ENCODE measurements at places on chromosomes 2 and 18.

- DNase-seq, result no peak
These were observed 13.5 kb upstream of the GPR39 start for GRCh38 chr2:132403146-132403545.

DNA sequence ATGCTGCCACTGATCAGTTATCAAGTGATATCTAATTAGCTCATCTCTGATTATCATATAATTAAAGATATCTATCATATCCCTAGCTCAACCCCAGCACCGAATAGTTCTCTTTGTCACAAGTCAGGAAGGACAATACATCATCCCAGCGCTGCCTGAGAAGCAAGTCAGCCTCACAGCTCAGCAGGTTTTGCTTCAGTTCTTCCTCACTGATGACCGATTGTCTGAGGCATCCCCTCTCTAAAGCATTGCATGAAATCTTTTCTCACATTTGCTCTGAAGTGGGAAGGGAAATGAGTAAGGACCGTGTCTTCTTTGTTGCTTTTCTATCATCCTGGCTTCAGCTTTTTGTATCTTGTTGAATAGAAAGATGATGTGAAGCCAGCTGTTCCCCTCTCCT, 247.9 kb downstream of the CMPK2 start:
- no peak for DNase-seq

- DNase-seq, result no peak
These were observed 133.2 kb downstream of the NAPG start for GRCh38 chr18:10659000-10659399.

GRCh38 chr2:7025082-7025481, 107.9 kb downstream of the RNF144A start:
- DNase-seq, result no peak

DNA sequence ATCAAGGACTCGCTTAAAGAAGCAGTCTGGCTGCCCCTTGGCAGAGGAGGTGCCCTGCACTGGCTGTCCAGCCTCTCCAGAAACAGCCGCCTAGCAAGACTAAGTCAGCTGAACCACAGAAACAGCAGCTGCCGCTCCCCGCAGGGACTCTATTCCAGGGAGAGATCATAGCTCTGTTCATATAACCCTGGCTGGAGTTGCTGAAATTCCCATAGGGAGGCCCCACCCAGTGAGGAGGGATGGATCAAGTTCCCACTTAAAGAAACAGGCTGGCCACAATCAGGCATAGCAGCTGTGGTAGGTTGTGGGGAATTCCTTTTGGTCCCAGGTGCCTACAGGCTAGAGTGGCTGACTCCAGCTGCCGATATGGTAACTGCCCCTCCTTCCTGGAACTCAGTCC, 74.2 kb upstream of the MC4R start:
- DNase-seq, result no peak

GRCh38 chr2:201357221-201357620, at the start of gene FLACC1:
Gene FLACC1, minus strand, starts transcription at chr2:201357345. Its CDS starts 5,941 bp downstream, at chr2:201351404.
- no peak for DNase-seq

- no peak for DNase-seq
These were observed 12.8 kb upstream of the ARL5A start for GRCh38 chr2:151841047-151841424.

DNA sequence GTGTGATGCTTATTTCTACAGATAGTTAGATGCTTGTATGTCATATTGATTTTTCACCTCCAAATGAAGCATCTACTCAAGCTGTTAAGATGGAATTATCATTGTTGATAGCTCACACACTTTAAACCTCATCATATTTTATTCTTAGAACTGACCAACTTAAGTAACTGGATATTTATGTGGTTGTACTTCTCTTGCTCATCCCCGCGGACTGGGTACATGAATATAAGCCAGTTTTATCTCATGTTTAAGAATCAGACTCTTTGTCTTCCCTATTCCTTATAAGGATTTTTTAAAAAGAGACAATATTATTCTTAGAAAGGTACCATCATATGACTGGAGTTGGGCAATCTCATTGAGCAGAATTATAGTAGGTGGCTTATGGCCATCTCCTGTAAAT, 358.7 kb downstream of the DSC3 start:
- no peak for DNase-seq

GRCh38 chr2:83516503-83516902, 942.6 kb downstream of the SUCLG1 start:
- DNase-seq, result no peak

- no peak for DNase-seq
These were observed 557 bp upstream of the GREB1L start for GRCh38 chr18:21241301-21242048.

DNA sequence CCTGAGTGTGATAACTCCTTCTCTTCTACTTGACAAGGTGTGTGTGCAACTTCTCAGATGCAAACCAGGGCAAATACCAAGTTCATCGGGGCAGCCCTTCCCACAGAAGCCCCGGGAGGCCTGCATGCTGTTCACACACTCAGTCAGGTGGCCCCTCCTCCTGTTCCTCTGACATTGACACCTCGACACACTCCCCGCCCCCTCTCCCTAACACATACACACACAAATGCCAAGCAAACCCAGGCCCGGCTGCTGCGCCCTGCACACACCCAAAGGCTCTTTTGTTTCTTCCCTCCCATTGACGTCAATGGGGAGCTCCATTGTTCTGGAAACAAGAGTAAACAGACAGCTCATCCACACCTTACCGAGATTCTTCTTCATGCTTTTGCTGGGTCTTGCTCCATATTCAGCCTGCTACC, 1.7 kb upstream of the PER2 start:
- DNase-seq, result no peak

DNA sequence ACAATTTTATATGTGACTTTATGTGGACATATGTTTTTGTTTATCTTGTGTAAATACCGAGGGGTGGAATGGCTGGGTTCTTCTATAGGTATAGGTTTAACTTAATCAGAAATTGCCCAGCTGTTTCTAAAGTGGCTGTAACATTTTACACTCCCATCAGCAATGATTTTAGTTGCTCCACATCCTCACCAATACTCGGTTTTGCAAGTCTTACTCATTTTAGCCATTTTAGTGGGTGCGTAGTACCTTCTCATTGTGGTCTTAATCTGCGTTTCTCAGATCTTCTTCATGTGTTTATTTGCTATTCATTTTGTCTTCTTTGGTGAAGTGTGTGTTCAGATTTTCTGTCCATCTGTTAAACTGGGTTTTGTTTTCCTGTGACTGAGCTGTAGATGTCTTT, 95.4 kb upstream of the BCL2L11 start:
- DNase-seq, result no peak

GRCh38 chr2:128003463-128003862, 24.4 kb downstream of the SAP130 start:
- no peak for DNase-seq

- DNase-seq, result no peak
These were observed 148.8 kb upstream of the ZNF236 start for GRCh38 chr18:76673281-76674185.

GRCh38 chr2:62042944-62043343, 137.5 kb downstream of the COMMD1 start:
- DNase-seq, result no peak

DNA sequence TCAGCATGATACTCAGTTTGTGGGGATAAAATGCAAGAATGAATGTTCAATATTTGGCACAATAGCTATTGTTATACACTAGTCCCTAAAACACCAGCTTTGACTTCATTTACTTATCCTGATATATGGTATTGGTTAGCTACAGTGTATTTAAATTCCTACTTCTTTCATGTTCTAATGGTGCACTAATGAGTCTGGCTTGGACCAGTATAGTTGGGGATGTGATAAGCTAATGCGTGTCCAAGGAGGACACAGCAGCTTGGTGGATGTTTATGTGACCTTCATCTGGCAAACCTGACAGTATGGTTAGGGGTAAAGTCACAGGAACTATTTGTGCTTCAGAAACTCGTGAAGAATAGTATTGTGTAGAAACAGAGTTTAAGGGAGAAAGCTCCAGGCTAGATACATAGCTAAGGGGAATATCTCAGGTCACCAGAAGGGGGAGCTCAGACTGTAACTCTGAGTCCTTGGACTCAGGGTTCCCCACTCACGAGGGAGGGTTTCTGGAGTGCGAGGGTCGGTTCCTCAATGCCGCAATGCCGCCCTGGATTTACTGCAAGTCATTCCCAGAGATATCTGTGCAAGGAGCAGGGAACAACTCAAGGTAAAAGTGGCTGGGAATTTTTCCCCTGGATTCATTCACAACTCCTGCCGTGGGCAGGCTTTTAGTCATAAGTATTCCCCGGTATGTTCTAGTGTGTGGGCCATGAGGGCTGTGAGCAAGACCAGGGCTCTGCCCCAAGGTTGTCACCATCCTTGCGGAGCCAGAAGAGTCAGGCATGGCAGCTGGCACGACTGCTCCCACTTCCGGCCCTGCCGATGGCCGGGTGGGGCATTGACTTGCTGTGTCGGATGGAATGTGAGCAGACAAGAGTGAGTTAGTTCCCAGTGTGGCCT, 14.5 kb downstream of the IL1R2 start:
- no peak for DNase-seq

DNA sequence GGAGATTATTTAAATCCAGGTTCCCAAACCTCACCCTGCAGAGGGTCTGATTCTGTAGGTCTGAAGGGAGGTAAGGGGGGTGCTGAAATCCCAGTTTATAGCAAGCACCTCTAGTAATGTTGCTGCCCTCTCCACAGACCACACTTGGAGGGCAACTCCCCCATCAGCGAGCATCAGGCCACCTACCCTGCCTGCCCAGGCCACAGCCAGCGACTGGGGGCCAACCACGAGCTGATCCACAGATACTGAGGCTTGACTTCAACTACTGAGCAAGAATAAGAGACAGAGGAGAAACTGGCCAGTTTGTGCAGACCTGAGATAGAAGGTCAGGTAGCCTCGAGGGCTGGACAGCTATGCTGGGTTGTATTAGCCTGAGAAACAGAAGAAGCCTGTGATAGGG, 36.3 kb upstream of the LBH start:
- DNase-seq, result no peak

DNA sequence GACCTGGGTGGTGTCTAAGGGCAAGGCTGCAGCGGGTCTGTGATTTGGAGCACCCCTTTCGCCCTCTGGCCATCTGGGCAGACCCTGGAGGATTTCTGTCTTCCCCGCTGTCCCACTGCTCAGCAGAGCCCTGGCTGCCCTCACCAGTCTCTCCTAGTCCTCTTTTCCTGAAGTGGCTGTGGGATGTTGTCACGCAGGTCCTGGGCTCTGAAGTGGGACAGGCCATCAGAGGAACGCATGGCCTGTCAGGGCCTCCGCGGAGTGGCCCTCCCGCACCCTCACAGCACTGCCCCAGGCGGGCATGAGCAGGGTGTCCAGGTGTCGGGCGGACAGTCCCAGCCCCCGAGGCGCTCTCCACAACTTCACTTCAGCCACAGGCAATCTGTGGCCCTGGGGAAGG, 1.1 kb upstream of the TMEM185B start:
- no peak for DNase-seq

- no peak for DNase-seq
These were observed 416.1 kb downstream of the ZNF521 start for GRCh38 chr18:24935896-24936295.

GRCh38 chr2:148674063-148675020, 29.8 kb downstream of the EPC2 start:
- no peak for DNase-seq

- no peak for DNase-seq
These were observed 99.0 kb downstream of the MGAT5 start for GRCh38 chr2:134352844-134353243.

GRCh38 chr2:17058772-17059402, 393.3 kb upstream of the CYRIA start:
- no peak for DNase-seq

DNA sequence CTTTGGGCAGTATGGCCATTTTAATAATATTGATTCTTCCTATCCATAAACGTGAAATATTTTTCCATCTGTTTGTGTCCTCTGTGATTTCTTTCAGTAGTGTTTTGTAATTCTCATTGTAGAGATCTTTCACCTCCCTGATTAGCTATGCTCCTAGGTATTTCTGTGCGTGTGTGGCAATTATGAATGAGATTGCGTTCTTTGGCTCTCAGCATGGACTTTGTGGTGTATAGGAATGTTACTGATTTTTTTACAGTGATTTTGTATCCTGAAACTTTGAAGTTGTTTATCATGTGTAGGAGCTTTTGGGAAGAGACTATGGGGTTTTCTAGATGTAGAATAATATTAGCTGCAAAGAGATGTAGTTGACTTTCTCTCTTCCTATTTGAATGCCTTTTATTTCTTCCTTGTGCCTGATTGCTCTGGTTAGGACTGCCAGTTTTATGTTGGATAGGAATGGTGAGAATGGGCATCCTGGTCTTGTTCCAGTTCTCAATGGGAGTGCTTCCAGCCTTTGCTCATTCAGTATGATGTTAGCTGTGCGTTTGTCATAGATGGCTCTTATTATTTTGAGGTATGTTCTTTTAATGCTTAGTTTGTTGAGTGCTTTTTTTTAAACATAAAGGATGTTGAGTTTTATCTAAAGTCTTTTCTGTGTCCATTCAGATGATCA, 27.0 kb upstream of the THUMPD2 start:
- no peak for DNase-seq

DNA sequence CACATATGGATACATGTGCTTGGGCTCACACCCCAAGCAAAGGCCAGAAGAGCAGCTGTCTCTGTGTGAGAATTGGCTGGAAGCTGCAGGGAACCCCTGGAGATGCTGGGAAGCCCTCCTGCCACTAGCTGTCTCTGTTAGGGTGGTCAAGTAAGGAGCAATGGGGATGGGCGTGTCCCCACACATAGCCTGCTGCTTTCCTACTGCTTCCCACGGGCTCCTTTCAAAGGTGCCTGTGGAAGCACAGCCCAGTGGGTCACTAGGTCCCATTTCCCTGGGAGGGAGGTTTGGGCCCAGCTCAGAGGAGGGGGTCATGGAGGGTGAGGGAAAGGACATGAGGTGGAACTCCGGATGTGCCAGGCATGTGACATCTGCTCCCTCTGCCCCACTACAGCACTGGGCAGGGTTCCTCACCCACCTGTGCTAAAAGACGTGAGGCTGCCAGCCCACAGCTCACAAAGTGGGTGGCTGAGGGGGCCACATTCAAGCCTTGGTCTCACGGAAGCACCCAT, 24.4 kb upstream of the MAL start:
- no peak for DNase-seq

DNA sequence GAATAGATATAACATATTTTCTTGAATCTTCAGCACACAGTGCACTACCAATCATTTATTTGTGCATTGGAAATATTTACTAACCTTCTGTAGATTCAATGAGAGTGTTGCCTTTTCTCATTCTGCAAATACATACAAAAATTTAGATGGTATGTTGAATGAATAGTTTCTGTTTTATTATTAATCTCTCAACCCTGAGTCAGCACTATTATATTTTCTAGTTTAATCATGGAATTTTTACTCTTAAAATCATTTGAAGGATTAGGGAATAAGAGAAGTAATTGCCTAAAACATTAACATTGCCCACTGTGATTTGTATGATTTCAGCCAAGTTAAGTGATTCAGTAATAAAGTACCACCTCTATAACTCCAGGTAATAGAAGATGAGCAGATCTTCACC, 370.2 kb upstream of the CDH7 start:
- no peak for DNase-seq

- no peak for DNase-seq
These were observed 361.4 kb downstream of the LNPK start for GRCh38 chr2:175640655-175641054.

DNA sequence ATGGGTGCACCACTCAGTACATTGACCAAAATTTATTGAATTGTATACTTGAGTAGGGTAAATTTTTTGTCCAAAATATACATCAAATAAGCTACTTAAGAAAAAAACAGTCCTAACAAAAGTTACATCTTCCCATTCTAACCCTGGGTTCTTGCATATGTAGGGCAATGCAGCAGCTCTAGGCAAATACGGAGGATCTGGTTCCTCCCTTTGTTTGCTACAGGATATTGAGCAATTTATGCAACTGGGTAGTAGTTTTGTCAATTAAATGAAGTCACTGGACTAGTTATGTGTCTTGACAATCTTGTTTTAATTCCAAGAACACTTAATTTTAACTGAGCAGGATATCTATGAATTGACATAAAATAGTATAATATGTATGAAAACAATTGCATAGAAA, 1507.2 kb upstream of the PIK3C3 start:
- DNase-seq, result no peak
